ENCODE measurements at places on chromosomes 16 and 17. TPM values are rescaled to one million over a fixed set of nuclear protein-coding genes. Genes with fewer than 3 reads are reported as not detected.

The PRDM7 gene
- total RNA-seq: not detected

DNA sequence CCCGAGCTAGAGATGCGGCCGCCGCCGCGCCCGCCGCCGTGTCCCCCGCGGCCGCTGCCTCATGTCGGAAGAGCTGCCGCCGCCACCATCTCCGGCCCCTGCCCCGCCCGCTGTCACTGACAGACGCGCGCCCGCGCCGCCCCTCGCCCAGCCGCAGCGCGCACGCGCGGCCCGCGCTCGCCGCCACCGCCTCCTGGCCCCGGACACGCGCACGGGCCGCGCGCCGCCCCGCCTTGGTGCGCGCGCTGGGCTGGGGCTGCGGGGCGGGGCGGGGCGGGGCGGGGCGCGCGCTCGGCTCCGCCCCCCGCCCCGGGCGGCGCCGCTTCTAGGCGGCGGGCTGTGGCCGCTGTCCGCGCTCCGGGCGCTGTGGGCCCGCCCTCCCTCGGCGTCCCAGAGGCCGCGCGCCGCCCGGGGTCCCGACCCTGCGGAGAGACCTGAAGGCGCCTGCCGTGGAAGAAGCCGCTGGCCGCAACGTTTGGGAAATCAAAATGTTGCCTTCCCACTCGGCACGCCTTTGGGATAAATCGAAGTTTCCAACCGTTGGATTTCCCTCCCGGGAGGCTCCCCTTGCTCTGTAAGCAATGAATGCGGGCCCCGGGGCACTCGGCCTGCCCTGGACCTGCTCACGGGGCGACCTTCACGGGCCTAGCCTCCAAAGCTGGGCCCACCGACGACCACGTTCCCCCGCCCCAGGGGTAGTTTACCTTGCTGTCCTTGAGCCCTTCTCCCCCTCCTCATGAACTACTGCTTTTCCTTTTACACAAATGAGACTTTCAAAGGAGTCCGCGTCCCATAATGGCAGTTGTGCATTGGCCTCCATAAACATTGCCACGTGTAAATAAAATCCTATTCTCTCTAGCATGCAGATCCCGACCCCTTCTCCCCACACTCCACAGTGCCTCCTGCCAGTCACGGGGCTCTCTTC, at the start of gene ADCY9:
Gene ADCY9, minus strand, starts transcription at position 118 of the 925 bp plus-strand sequence. CDS start 1,000 bp downstream, outside the sequence.
- DNase-seq: peak; percentile 80
- no peaks in the 10 kb centered on the region for H3K27me3 ChIP-seq
- H3K36me3 ChIP-seq: no peaks in the 10 kb centered on the region
- H3K4me3 ChIP-seq: peak within 1 kb of the TSS; percentile 81

The GALK1 gene
- 38.4 TPM for total RNA-seq

The RAPGEFL1 gene
- 24.8 TPM for total RNA-seq

GRCh38 chr17:55965051-55965450, 188.2 kb upstream of the ANKFN1 start:
- no peaks in the 10 kb centered on the region for H3K36me3 ChIP-seq
- H3K4me1 ChIP-seq: peaks cover 2% of the 10 kb centered on the region
- no peaks in the 10 kb centered on the region for H3K27me3 ChIP-seq

GRCh38 chr17:39551879-39552278, 55.8 kb downstream of the NEUROD2 start:
- no peak overlapping the region for H3K27ac ChIP-seq
- no peaks in the 10 kb centered on the region for H3K27me3 ChIP-seq
- no peaks in the 10 kb centered on the region for H3K36me3 ChIP-seq
- no peak overlapping the region for H3K4me3 ChIP-seq

The ADAD2 gene
- total RNA-seq: 0.99 TPM
